Activated CD4-positive, alpha-beta T cell treated with anti-CD3 and anti-CD28 coated beads, Interleukin-2, Interleukin-6, amounts not matched to agents 100 ng/mL and 50 ng/mL, durations not matched to agents 16 hours and 8 hours (primary cell): ENCODE measurements at places on chromosomes 4 and X.

DNA sequence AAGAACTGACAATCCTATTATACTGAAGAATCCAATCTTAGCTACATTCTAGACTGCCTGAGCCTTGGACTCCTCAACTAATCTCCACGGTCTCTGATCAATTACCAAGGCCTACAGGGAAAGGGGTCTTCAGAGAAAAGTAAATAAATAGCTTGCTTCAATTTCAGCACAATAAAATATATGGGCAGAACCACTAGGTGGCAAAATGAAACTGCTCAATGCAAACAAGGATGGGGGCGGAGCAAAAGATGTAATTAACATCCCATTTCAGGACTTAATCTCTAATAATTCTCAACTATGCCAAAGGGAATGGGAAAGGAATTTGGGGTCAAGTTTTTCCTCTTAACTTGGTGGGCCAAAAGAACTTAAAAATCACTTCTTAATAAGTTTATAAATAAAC is 78.4 kb upstream of the MAP3K15 start:
- DNase-seq, result peak; percentile 49

DNA sequence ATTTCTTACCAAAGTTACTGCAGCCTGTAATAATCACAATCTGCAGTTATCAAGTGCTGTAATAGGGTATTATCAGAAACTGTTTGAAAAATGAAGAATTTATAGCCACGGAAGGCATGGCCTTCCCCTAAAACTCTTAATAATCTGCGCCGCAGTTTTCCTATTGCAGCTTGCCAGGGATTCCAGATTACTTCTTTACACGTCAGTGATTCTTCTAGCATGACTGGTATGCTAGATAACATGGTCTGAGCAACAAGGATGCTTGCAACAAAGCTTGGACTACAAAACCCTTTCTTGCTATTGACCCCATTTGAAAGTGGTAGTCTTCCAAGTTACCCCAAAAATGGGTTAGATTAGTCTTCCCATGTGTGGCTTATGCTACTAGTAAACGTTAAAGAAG is 47.2 kb upstream of the GK2 start:
- no peak for DNase-seq

- no peak for DNase-seq
Observed at GRCh38 chr4:156606554-156607477, 364.8 kb downstream of the PDGFC start.

DNA sequence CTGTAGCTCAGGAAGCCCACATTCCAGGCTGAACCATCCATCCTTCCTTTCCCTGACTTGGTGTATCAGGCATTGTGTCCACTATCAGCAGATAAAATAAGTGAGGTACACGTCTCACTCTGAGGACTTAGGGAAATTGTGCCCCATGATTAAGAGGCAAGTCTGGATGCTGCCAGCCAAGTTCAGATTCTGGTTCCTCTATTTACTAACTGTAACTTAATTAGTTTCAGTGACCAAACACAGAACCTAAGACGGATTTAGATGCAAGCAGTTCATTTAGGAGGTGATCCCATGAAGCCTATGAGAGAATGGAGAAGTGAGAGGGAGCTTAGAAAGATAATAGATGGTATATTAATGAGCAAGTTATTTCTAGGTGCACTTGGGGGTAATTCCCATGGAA is 56.6 kb upstream of the PACRGL start:
- DNase-seq, result no peak

DNA sequence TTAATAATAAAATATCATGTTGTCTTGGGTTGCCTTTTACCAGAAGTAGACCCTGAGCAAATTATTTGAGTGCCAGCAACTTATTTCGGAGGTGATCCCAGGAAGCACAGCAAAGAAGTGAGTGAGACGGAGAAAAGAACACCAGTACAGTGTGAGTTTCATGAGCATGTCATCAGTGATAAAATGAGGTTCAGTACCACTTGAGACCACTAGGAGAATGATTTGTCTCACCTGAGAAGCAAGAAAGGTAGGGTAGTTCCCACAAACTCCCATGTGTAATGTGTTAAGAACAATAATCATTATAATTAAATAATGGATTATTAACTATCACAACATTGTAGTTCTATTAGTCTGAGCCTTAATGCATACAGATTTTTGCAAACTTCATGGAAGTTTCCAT is 112.8 kb upstream of the DMD start:
- no peak for DNase-seq

- no peak for DNase-seq
Observed at GRCh38 chrX:130772776-130773143, 130.2 kb downstream of the ENOX2 start.

GRCh38 chr4:106981431-106981830 is 54.7 kb downstream of the DKK2 start:
- no peak for DNase-seq

DNA sequence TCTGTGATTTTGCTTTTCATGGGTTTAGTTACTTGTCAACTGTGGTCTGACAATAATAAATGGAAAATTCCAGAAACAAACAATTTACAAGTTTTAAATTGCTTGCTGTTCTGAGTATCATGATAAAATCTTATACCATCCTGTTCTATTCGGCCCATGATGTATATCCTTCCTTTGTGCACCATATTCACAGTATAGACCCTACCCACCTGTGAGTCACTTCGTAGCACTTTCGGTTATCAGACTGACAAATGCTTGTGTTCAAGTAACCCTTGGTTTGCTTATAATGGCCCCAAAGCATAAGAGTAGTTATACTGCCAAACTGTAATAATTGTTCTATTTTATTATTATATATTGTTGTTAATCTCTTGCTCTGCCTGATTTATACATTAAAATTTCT is 1183.4 kb upstream of the PCDH7 start:
- no peak for DNase-seq

GRCh38 chr4:70704215-70704930 is 16.0 kb downstream of the UTP3 start:
- DNase-seq, result peak; percentile 66

DNA sequence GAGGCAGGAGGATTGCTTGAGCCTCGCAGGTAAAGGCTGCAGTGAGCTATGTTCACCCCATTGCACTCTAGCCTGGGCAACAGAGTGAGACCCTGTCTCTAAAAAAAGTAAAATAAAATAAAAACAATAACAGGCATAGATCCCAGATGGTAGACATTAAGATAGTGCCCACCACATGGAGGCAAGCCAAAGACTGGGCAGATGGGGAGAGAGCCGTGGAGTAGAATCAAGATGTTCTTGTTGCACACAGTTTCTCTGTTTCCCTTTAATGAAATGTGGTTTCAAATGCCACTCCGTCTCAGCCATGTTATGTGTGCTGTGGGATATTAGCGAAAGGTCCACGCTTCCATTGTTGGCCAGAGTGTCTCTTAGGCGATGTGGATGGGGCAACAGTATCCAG is 63.8 kb upstream of the TBL1X start:
- DNase-seq, result no peak

DNA sequence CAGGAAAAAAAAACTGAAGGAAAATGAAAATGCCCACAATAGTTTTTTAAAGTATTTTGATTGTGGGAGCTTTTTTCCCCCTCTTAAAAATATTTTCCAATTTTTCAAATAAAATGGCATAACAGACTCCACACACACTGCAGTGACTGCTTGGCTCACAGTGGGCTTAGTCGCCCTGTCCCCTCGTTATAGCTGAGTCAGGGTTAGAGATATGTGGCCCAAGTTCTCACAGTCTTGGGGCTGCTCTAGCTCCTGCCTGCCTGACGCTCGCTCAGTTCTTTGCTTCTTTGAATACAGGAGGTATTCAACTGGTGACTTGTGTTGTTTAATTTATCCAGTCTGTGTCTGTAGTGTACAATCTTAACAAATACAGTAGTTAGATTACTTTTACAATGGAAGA is 47.7 kb downstream of the BEND2 start:
- DNase-seq, result no peak

GRCh38 chr4:142110136-142110535 is 473.8 kb downstream of the IL15 start:
- no peak for DNase-seq

GRCh38 chrX:53440621-53441517 is 6.7 kb upstream of the HSD17B10 start:
- DNase-seq, result peak; percentile 72

- peak; percentile 89 for DNase-seq
Observed at GRCh38 chrX:12978205-12979025, 3.5 kb downstream of the TMSB4X start.

GRCh38 chrX:18945483-18945882 is 38.4 kb downstream of the PHKA2 start:
- DNase-seq, result no peak

- DNase-seq, result no peak
Observed at GRCh38 chr4:22091906-22092305, 143.3 kb upstream of the KCNIP4 start.

DNA sequence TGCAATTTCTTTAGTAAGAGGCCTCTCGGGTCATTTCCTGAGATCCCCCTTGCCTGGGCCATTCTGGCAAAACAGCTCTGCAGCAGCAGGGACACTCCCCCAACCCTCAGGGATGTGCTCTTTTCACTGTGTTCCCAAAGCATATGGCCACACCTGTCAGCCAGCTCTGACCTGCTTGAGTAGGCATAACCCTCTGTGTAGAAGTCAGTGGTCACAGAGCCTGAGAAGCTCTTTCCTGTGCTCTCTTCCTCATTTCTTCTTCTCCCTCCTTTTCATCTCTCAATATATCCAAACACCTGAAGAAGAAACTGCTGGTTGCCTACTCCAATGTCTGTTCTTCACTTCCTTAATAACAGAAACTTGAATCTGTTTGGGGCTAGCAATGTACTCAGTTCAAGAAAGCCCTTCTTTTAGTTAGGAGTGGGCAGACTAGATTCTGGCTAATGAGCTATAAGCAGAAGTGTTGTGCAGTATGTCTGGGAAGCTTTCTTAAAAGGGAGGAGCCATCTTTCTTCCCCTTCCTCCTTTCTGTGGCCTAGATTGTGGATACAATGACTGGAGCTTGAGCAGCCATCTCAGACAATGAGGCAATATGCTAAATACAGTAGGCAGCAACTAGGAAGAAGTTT is 73.3 kb downstream of the PRPS1 start:
- no peak for DNase-seq
